ENCODE measurements at places on chromosomes 5 and 9. TPM values are rescaled to one million over a fixed set of nuclear protein-coding genes. Genes with fewer than 3 reads are reported as not detected.

The PFN3 gene
- not detected for total RNA-seq

The SEMA4D gene
- total RNA-seq = 1.3 TPM

The NEK6 gene
- total RNA-seq = 43.7 TPM

The PCDHB9 gene
- total RNA-seq = 2.5 TPM

The RAD50 gene
- total RNA-seq = 21.5 TPM

The FAXDC2 gene
- 10.3 TPM for total RNA-seq

The FAM120A gene
- 90.5 TPM for total RNA-seq

The CCNH gene
- total RNA-seq = 69.7 TPM

The MYORG gene
- 0.13 TPM for total RNA-seq

The ALAD gene
- 9.7 TPM for total RNA-seq

The RNF145 gene
- total RNA-seq = 38.7 TPM

The DCTN3 gene
- total RNA-seq = 130 TPM

The TBC1D2 gene
- 57.5 TPM for total RNA-seq

The PCDHGA2 gene
- 6.3 TPM for total RNA-seq

The CLIC3 gene
- total RNA-seq = 33.3 TPM

The LHX3 gene
- total RNA-seq = not detected

The PCDHA9 gene
- not detected for total RNA-seq

The TSSK1B gene
- not detected for total RNA-seq

The PCDH12 gene
- total RNA-seq = 0.13 TPM

The ROPN1L gene
- 0.86 TPM for total RNA-seq

The CDHR2 gene
- not detected for total RNA-seq

The PCDHAC2 gene
- not detected for total RNA-seq

The HSD17B3 gene
- total RNA-seq = not detected

The ACTL7A gene
- total RNA-seq = not detected

Measured in GM23248 (cell line).